Right renal pelvis (tissue), 4 donors: ENCODE measurements at places on chromosomes 16 and 17. TPM values are rescaled to one million over a fixed set of nuclear protein-coding genes. Genes with fewer than 3 reads are reported as not detected.

ST6GALNAC2 gene
- 12.2 TPM for polyA plus RNA-seq

SPNS3 gene
- polyA plus RNA-seq: 2.2 TPM

NOL3 gene
- 2.2 TPM for polyA plus RNA-seq

IQCK gene
- 51.9 TPM for polyA plus RNA-seq

KRTAP4-9 gene
- polyA plus RNA-seq: not detected

SLC38A8 gene
- not detected for polyA plus RNA-seq

SMIM22 gene
- 12.6 TPM for polyA plus RNA-seq

PIRT gene
- polyA plus RNA-seq: 0.21 TPM

CYBC1 gene
- polyA plus RNA-seq: 53.5 TPM

NUDT7 gene
- polyA plus RNA-seq: 12.3 TPM

GDPD1 gene
- 10.6 TPM for polyA plus RNA-seq
